GM23248 (cell line): ENCODE measurements at places on chromosomes 5 and 9.

DNA sequence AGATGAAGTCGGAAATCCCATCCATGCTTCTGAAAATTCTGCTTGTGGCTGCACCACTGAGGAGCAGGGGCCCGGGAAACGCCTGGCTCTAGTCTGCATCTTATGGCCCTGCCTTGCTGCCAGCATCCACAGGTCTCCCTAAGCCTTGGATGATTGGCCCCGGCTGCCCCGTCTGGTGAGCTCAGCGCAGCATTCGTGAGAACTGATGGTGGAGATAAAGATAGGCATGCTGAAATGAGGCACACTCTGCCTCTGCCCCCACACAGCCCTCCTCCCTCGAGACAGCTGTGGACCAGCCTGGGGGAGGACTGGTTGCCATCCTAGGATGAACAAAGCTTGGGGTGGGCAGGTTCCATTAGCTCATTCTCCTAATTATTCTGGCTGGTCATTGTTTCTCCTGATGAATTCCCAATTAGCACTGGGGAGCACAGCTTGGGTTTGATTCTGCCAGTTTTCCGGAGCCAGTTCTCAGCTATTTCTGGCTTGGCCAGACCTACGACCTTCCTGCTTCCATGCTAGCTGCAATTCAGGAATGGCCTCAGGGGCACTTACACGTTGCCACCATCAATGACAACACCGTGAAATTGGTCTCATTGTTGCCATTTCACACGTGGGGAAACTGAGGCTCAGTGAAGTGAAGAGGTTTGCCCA is 62.8 kb upstream of the CPEB4 start:
- peak; percentile 54 for DNase-seq

GRCh38 chr5:153883854-153884611 is 154.7 kb downstream of the FAM114A2 start:
- DNase-seq, result peak; percentile 71

- DNase-seq, result peak; percentile 68
Measured at GRCh38 chr9:70590315-70590677, 175.8 kb upstream of the KLF9 start.

DNA sequence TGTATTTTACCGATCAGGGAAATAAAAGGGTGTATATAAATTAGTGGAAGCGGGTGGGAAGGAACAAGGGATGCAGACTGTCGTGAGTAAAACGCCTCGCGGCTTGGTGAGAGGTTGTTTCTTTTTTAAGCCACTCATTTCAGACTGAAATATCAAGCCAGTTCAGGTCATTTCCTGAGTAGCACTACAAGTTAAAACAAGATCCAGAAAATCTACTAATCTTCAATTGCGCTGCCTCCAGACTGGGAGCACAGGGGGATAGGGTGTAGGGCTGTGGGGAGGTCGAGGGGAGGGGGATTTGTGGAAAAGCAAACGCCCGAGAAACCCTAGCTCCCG is 140.8 kb downstream of the TSSK1B start:
- DNase-seq, result peak; percentile 65

DNA sequence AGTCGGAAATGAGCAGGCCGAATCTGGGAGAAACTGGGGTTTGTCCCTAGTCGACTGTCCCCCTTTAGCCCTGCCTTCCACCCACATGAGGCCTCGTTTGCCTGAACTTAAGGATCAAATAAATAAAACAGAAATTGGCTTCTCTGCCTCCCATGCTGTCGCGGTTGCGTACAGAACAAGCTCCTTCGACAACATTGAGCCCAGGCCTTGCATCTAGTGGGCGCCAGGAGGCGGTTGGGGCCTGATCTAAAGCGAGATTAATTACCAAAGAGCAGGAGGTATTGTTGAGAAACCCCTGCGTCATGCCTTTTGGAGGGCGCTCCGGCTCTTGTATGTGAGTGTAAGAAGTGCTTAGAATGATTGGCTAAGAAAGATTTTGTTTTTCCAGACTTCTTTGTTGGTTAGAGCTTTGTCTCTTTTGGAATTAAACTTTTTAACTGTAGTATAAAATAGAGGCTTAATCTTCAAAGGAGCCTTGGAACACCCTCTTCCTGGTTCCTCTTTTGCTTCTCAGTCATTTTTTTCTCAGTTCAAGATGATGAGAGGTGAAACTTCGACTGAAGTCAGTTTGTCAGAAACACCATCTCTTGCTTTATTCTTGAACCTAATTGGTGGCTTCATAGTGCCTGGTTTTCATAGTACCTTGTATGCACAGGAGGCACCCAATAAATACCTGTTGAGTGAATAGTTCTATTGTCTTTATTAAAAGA is 828 bp downstream of the ATP6V0E1 start:
- peak; percentile 97 for DNase-seq

- DNase-seq, result no peak
Measured at GRCh38 chr5:146137967-146138403, 32.6 kb upstream of the PLAC8L1 start.

DNA sequence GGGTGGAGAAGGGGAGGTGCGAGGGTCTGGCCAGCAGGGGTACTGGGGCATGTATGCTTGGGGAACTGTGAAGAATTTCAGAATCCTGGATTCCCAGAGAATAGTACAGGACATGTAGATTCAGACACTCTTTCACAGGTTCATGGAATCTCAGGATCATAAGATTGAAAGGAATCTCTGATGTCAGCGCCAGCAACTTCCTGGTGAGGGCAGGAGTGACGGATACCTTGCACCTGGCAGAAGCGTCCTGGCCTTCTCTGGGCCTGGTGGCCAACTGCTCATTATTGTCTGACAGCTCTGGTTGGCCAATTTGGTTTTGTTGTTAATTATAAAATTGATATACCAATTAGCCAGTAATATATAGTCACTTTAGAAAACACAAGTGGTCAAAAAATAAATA is 6.9 kb downstream of the GM2A start:
- no peak for DNase-seq

DNA sequence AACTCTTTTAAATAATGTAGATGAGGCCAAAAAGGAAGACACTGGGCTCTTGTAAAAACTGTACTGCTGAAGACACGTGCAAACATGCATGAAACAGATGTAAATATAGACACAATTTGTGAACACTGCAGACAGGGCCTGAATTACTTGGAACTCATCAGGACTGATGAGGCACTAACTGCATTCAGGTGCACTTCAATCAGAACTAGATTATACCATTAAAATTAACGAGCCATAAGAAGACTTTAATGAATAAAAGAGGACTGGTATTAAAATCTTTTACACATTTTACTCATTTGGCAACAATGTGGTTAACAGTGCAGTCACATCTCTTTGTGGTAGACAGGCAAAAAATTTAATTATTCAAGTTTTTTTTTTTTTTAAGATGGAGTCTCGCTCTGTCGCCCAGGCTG is 13.4 kb upstream of the ZCCHC9 start:
- DNase-seq, result no peak

- DNase-seq, result no peak
Measured at GRCh38 chr9:133484671-133485437, 6.0 kb upstream of the SLC2A6 start.

- DNase-seq, result no peak
Measured at GRCh38 chr5:170509348-170509660, 5.5 kb downstream of the KCNIP1 start.

GRCh38 chr9:80197661-80198060 is 625.9 kb downstream of the TLE4 start:
- no peak for DNase-seq

- no peak for DNase-seq
Measured at GRCh38 chr5:72364171-72364570, 44.0 kb downstream of the PTCD2 start.

GRCh38 chr9:76423216-76424177 is 29.3 kb upstream of the RFK start:
- no peak for DNase-seq

GRCh38 chr9:12394105-12394504 is 299.1 kb upstream of the TYRP1 start:
- DNase-seq, result no peak

GRCh38 chr5:862367-863243 is 11.8 kb upstream of the ZDHHC11 start:
- DNase-seq, result peak; percentile 38

DNA sequence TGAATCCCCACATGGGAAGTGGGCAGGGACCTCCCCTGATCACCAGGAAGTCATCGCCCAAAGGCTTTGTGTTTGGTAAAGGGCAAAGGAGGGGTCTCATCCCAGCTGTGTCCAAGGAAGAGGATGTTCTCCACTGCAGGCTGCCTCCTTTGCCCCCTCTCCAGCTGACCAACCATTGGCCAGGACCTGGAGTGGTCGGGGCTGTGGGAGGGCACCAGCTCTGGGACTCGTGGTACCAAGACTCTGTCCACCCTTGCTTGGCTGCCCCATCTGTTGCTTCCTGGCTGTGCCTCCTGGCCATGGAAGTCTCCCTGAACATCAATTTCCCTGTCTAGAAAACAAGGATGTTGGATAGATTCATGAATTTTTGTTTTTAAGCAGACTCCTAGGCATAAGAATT is 34.1 kb downstream of the COL15A1 start:
- no peak for DNase-seq

GRCh38 chr5:16975950-16976624 is 40.0 kb upstream of the MYO10 start:
- no peak for DNase-seq

GRCh38 chr9:137310189-137311052 is 8.3 kb upstream of the NRARP start:
- DNase-seq, result no peak

GRCh38 chr5:179554981-179555380 is 4.6 kb downstream of the RUFY1 start:
- DNase-seq, result no peak

DNA sequence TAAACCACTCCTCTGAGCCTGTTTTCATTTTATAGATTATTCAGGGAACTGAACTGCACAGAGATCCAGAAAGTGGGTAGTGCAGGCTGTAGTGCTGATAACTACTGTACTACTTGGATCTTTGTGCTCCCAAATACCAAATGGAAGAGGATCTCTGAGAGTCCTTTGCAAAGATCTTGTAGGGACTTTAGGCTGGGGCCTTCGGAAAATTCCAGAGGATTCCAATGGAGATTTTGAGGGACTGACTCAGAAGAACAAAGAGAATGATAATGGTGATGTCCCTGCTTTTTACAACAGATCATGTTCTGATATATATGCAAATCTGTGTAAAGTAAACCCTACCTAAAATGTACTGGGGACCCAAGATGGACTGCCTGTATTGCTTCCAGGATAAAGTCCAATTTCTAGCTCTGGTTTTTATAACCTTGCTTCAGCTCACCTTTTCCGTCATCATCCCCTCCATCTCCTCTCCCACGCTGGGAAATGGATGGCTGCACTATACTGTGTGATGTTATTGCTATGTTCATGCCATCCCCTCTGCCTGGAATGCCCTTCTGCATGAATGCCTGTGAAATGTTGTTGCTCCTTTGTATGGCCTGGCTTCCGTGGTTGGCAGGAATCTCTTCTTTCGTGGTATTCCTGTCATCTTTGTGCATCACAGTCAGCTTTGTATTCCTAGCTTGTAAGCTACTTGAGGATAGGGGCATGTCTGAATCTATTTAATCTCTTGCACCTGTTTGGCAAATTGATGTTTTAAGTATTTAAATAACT is 9.7 kb upstream of the PSMD5 start:
- no peak for DNase-seq

DNA sequence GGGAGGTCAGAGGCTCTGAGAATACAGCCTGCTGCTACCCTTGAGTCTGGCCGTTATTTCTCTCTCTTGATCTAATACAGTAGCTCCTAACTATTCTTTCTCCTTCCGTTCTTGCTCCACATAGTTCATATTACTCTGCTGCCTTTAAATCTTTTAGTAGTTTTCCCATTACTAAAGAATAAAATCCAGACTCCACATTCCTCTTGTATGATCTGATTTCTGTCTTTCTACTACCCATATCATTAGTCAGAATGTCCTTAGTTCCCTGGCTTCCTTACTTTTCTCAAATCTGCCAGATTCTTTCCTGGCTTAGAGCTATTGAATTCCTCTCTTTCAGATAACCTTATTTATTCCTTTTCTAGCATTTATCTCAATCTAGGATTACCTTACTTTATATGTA is 40.0 kb downstream of the MARCHF6 start:
- DNase-seq, result peak; percentile 77

- DNase-seq, result no peak
Measured at GRCh38 chr5:41118177-41118576, 47.0 kb upstream of the MROH2B start.

- DNase-seq, result no peak
Measured at GRCh38 chr5:151086905-151087360, 6.1 kb upstream of the TNIP1 start.

- peak; percentile 34 for DNase-seq
Measured at GRCh38 chr5:8844847-8845246, 701.0 kb downstream of the SEMA5A start.

GRCh38 chr9:133522073-133522910 is 2.5 kb downstream of the MYMK start:
- no peak for DNase-seq

GRCh38 chr9:75238311-75238976 is 150.1 kb downstream of the OSTF1 start:
- peak; percentile 67 for DNase-seq

GRCh38 chr5:154601014-154601413 is 123.0 kb upstream of the HAND1 start:
- no peak for DNase-seq

DNA sequence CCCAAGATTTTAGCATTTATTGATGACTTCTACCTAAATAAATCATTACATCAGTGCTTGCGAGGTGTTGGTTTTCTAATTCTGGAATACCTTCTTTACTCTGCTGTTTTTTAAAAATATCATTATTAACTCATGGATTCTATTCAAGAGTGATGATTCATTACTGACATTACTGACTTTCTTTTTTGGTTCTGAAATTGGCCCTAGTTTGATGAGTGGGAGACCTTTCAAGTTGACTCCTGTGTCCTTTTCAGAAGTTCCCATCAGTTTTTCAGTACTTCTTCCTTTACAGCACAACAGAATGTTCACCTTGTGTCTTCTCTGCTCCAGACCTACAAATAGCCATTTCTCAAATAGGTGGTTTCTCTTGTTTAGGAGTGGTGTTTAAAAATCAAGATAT is 114.1 kb downstream of the PCSK5 start:
- DNase-seq, result no peak

GRCh38 chr5:133261993-133262392 is 210.2 kb downstream of the HSPA4 start:
- no peak for DNase-seq

GRCh38 chr9:82721593-82721992 is 341.3 kb downstream of the RASEF start:
- no peak for DNase-seq

DNA sequence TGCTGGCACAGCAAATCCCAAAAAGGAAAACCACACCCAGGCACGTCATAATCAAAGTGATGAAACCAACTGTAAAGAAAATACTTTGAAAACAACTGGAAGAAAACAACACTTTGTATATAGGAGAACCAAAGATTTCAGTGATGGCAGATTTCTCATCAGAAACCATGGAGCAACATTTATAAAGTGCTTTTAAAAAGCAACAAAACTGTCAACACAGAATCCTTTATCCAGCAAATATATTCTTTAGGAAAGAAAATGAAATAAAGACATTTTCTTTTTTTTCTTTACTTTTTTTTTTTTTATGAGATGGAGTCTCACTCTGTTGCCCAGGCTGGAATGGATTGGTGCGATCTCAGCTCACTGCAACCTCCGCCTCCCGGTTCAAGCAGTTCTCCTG is 5.3 kb upstream of the FAM151B start:
- no peak for DNase-seq

- no peak for DNase-seq
Measured at GRCh38 chr9:29796291-29796952, 2223.1 kb upstream of the C9orf72 start.
